ENCODE measurements at places on chromosomes 1 and 21. TPM values are rescaled to one million over a fixed set of nuclear protein-coding genes. Genes with fewer than 3 reads are reported as not detected.

FCRL5 gene
- not detected for total RNA-seq

SPRR2F gene
- total RNA-seq, result not detected

- no peak overlapping the region for H3K4me3 ChIP-seq
- DNase-seq, result no peak
- H3K4me1 ChIP-seq, result no peaks in the 10 kb centered on the region
- H3K27me3 ChIP-seq, result no peaks in the 10 kb centered on the region
- no peaks in the 10 kb centered on the region for H3K36me3 ChIP-seq
These were observed 12.1 kb downstream of the RGS18 start for GRCh38 chr1:192170196-192170984.

- H3K27ac ChIP-seq, result no peak overlapping the region
- no peaks in the 10 kb centered on the region for H3K27me3 ChIP-seq
- DNase-seq, result no peak
- no peaks in the 10 kb centered on the region for H3K4me1 ChIP-seq
- H3K36me3 ChIP-seq, result peaks cover 53% of the 10 kb centered on the region
These were observed 12.7 kb upstream of the C1orf167 start for GRCh38 chr1:11749203-11749689.

GRCh38 chr1:95957748-95958147 lies 723.7 kb downstream of the RWDD3 start:
- H3K27me3 ChIP-seq, result no peaks in the 10 kb centered on the region
- no peak overlapping the region for H3K27ac ChIP-seq
- no peaks in the 10 kb centered on the region for H3K36me3 ChIP-seq
- no peak for DNase-seq
- no peak overlapping the region for H3K4me3 ChIP-seq

DNA sequence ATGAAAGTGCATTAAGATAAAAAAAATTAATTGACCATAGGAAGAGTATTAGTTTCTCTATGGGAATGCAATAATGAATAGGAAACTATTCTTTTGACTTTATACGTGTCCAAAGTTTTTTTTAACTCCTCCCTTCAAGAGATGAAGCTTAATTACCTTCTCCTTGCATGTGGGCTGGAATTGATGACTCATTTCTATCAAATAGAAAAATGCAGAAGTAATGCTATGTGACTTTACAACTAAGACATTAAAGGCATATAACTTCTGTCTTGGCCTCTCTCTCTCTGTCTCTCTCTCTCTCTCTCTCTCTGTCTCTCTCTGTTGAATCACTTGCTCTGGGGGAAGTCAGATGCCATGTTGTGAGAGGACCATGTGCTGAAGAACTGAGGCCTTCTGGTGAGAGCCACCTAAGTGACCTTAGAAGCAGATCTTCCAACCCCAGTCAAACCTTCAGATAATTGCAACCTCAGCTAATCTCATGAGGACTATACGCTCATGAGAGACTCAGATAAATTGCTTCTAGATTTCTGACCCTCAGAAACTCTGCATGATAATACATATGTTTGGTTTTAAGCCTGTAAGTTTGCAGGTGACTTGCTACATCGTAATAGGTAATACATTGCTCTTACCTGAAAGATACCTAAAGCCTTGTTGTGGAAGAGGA lies 414.2 kb downstream of the KCNT2 start:
- no peaks in the 10 kb centered on the region for H3K4me1 ChIP-seq
- no peak for DNase-seq
- H3K27ac ChIP-seq, result no peak overlapping the region
- H3K4me3 ChIP-seq, result no peak overlapping the region
- H3K36me3 ChIP-seq, result no peaks in the 10 kb centered on the region
- H3K27me3 ChIP-seq, result no peaks in the 10 kb centered on the region

DNA sequence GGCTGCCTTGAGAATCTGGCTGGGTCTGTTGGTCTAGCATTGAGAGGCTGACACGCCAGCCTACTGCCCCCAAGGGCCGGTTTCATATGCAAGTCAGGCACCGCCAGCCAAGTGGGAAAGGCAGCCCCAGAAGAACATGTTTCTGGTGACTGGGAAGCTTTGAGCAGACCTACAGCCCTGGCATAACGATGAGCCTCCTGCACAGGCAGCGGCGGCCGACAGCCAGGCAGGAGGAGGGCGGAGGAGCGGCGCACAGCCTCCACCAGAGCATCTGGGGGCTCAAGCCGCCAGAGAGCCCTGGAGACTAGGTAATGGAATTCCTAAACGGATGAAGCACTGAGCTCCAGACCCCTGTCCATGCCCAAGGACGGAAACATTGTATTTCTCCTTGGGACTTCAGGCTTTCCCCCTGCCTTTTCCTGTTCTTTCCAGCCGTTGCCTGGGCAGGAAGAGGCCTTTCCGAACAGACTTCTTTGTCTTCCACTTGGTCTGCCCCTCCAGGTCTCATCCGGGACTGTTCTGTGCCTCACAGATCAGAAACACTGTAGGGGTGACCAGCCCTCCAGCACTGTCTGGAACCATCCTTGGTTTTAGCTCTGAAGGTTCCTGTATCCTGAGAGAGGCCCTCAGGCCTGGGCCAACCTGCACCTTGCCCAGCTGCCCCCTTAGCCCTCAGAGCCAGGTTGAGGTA lies 59.5 kb downstream of the IRF2BP2 start:
- H3K36me3 ChIP-seq, result no peaks in the 10 kb centered on the region
- no peaks in the 10 kb centered on the region for H3K27me3 ChIP-seq
- DNase-seq, result peak; percentile 62
- H3K4me1 ChIP-seq, result no peaks in the 10 kb centered on the region
- peak overlapping the region; percentile 47 for H3K27ac ChIP-seq

- H3K27ac ChIP-seq, result no peak overlapping the region
- no peak overlapping the region for H3K4me3 ChIP-seq
- no peaks in the 10 kb centered on the region for H3K36me3 ChIP-seq
- DNase-seq, result no peak
- H3K4me1 ChIP-seq, result no peaks in the 10 kb centered on the region
- no peaks in the 10 kb centered on the region for H3K27me3 ChIP-seq
These were observed 183.6 kb downstream of the APP start for GRCh38 chr21:25986928-25987327.

GRCh38 chr1:18640228-18641004 lies 9.8 kb downstream of the PAX7 start:
- no peak overlapping the region for H3K4me3 ChIP-seq
- peaks cover 99% of the 10 kb centered on the region for H3K27me3 ChIP-seq
- peaks cover 24% of the 10 kb centered on the region for H3K4me1 ChIP-seq
- no peak overlapping the region for H3K27ac ChIP-seq

Measured in sigmoid colon (tissue), 7 donors.